Activated T-helper 9 cell treated with anti-CD3 and anti-CD28 coated beads, Interleukin-2, amount 50 U/mL, for 16 hours (primary cell): ENCODE measurements at places on chromosomes 2 and 18.

DNA sequence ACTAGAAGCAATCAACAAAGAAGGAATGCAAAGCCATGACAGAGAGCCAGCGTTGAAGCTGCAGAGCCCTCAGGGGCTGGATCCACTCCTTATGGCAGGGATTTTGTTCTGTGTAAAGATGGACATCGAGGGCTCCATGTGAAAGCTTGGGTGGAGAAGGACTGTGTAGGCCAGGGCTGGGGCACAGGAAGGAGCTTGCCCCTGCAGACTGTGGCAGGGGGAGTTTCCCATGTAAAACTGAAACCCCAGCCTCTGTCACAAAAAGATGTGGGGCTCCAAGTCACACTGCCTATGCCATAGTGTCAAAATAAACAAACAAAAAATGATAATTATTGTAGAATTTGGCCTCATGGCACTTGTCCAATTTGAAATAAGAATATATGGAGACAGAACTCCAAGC is 408.7 kb upstream of the HS6ST1 start:
- no peak for DNase-seq

- no peak for DNase-seq
These were observed 104.3 kb upstream of the ST6GAL2 start for GRCh38 chr2:106990297-106990696.

- no peak for DNase-seq
These were observed 535.1 kb downstream of the TMX3 start for GRCh38 chr18:68179811-68180210.

- DNase-seq: no peak
These were observed 143.4 kb upstream of the LYPD1 start for GRCh38 chr2:132813422-132813821.

- no peak for DNase-seq
These were observed 77.9 kb upstream of the CD226 start for GRCh38 chr18:70025580-70025979.

DNA sequence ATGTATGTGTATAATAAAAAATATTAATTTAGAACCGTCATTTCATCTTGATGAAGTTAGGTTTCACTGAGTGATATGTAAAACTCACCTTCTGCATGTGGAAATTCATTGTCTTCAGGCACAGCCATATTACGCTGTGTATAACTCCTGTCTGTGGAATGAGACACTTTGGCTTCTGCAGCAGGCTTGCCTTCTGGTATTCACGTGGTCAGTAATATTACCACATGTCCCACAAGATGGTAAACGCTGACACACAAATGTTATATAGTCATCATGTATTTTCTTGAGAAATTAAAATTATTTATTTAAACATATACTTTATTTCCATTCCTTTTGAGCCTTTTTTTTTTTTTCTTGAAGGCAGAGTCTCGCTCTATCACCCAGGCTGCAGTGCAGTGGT is 25.1 kb upstream of the AAK1 start:
- no peak for DNase-seq

GRCh38 chr2:157469726-157470125 is 25.8 kb upstream of the CYTIP start:
- no peak for DNase-seq

DNA sequence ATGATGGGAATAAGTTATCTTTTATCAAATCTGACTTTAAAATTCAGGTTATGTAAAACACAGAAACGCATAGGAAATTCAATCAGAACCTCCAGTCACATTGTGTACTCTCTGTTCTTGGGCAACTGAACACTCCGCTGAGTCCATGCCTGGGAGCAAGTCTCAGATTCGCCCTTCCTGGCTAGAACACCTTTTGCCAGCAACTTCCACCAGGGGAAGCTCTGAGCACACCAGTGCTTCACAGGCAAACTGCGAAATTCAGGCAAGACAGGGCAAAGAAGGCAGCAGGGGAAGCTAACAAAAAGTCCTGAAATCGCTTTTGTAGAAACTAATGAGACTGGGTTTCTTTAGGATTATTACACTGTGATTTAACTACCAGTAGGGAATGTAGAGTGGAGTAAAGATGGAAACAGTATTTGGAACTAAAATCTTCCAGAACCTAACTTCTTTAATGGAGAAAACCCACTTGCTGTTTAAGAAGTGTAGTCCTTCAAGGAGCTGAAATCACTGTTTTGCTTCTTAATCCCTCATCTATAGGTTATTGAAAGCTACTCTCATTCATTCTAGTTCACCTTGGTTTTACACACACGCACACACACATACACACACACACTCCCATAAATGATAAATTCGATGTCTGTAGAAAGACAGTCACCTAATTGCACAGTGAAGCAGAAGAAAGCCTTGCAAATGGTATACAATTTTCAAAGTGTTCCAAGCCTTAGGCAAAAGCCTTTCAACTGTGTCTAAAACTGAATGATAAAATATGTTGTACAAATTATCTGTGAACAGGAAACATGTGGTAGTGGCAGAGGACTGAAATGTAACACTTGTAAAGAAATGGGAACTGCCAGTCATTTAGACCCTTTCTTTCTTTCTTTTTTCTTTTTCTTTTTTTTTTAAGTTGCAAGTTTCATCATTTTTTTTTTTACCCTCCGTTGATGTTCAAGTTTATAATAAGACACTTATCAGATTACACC is 214.5 kb downstream of the TMEM182 start:
- DNase-seq: no peak

GRCh38 chr2:226742347-226742746 is 57.3 kb downstream of the IRS1 start:
- DNase-seq: no peak

- DNase-seq: no peak
These were observed 47.5 kb downstream of the MARCO start for GRCh38 chr2:118989481-118989880.

GRCh38 chr2:1830936-1831619 is 86.8 kb upstream of the PXDN start:
- DNase-seq: no peak

GRCh38 chr2:3857576-3857975 is 154.2 kb downstream of the DCDC2C start:
- DNase-seq: no peak

DNA sequence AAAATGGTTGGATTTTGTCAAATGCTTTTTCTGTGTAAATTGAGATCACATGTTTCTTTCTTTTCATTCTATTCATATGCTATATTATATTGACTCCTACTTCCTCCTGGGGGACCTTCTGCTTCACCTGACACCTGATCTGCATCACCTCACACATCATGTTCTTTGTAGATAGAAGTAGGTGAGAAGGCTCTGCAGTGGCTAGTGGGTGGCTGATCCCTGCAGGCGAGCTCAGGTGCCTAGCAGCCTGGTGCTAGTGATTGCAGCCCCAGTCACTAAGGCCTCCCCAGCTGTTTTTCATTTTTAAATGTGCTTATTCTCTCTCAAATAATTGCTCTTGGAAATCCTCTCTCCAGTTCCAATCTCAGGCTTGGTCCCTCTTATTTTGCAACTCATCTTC is 33.6 kb downstream of the MC4R start:
- DNase-seq: no peak

DNA sequence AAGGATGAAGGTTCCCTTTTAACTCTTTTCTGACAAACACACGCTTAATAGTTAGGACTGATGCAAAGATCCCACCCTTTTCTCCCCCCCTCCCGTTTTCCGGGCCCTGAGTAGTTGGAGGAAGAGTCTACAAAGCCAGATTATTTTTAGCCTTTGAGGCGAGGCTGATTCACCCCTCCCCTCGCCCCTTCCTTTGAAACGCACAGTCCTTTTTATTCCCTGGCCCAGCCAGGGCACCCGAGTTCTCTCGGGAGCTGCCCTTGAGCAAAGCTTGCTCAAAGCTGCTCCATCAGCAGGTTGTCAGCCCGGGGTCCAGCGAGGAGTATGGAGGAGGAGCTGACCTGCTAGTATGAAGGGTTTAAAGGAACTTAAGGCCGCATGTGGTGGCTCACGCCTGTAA is 47.1 kb upstream of the SPRED2 start:
- no peak for DNase-seq

- DNase-seq: no peak
These were observed 73.1 kb upstream of the RMDN2 start for GRCh38 chr2:37851828-37852584.

- no peak for DNase-seq
These were observed 776.0 kb downstream of the DCC start for GRCh38 chr18:53115876-53116585.

DNA sequence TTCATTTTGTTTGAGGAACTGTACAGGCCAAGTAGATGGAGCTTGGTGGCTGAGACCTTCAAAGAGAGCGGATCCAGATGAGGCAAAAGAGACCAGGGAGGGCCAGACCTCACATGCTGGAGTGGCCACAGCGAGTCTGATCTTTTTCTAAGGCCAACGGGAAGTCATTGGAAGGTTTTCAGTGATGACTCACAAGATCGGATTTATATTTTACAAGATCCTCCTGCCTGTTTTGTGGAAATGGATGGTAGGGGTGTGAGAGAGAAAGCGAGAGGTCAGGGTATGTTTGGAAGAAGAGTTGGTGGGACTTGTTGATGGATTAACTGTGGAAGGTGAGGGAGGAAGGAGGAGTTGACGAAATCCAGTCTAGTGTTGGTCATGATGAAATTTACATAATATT is 44.6 kb upstream of the TUBA3D start:
- no peak for DNase-seq

- DNase-seq: no peak
These were observed 15.6 kb downstream of the SATB2 start for GRCh38 chr2:199442173-199442572.

DNA sequence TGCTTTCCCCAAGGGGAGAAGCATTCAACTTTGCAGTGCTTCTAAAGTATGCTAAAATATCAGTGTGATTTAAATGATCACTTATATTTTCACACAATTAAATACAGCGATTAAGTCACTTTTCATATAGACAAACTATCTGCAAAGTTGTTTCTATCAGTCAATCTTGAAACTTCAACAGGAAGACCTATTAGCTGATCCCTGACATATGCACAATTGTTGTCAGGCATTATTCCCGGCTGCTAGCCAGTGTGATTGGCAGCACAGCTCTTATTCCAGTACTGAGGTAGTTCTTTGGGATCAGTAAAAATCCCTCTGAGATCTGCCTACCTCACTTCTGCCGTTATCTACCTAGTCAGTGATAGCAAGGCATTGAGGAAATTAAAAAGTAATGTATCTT is 629.5 kb downstream of the NR4A2 start:
- no peak for DNase-seq

DNA sequence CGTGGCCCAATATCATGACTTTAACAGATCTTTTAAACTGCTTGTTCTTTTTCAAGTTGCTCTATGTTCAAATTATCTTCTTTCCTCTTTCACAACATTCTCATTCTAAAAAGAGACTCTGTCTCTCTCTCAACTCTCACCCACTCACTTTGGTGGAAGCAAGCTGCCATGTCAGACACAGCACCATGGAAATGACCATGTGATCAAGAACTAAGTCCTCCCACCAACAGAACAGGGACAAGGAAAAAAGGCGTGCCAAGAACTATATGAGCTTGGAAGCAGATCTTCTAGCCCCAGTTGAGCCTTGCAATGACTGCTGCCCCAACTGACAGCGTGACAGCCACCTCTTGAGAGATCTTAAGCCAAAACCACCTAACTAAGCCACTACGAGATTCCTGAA is 23.9 kb downstream of the BAZ2B start:
- no peak for DNase-seq

DNA sequence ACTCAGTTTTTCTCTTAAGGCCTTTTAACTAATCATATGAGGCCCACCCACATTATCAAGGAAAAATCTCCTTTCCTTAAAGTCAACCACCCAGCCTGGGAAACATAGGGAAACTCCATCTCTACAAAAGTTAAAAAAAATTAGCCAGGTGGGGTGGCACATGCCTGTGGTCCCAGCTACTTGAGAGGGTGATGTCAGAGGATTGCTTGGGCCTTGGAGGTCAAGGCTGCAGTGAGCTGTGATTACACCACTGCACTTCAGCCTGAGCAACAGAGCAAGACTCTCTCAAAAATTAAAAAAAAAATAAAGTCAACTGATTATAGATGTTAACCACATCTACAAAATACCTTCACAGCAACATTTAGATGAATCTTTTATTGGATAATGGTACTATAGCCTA is 5.8 kb downstream of the DPYSL5 start:
- DNase-seq: no peak

- no peak for DNase-seq
These were observed 2.4 kb downstream of the SCYGR8 start for GRCh38 chr2:227748079-227748478.

- no peak for DNase-seq
These were observed 549.9 kb downstream of the XIRP2 start for GRCh38 chr2:167438206-167438605.

- DNase-seq: no peak
These were observed 54.8 kb downstream of the ZNF407 start for GRCh38 chr18:74652392-74652988.

DNA sequence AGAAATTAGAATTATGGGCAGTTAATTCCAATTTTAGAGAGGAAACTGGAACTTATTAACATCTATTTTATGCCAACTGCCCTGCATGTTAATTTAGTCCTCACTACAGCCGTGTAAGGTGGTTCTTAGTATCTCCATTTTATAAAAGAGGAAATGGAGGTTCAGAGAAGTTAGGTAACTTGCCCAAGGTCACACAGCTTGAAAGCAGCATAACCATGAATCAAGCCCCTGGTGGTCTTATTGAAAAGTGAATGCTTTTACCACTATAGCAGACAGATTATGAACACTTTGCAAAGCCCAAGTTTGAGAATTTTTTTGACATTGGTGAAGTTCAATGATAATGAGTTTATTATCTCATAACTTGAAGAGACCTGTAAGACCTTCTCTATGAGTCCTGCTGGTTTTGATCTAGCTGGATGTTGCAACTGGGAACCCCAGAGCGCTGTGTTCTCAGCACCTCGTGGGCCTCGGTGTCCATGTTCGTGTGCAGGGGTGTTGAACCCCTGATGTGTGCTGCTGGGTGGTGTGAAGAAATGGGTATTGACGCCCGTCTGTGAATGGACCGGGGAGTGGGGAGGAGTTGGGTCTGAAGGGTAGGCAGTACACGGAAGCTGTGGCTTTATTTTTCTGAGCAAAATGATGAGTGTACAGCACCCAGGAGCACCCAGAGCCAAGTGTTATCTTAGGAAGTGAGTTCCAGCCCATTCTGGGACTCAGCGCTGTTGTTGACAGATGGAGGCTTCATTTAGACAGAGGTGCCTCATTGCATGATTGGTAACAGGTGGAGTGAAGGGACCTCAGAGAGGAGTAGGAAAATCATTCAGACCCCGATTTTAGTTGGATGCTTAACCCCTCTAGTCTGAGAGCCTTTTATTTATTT is 9.7 kb downstream of the GREB1 start:
- DNase-seq: no peak

- DNase-seq: no peak
These were observed 1889.7 kb upstream of the CELF4 start for GRCh38 chr18:39455285-39455684.
